ENCODE measurements at places on chromosomes 4 and X. TPM values are rescaled to one million over a fixed set of nuclear protein-coding genes. Genes with fewer than 3 reads are reported as not detected.

GRCh38 chr4:165394275-165394674, 15.5 kb downstream of the CPE start:
- no peak for ATAC-seq

GRCh38 chrX:38327775-38328081, 419 bp upstream of the RPGR start:
- ATAC-seq, result no peak

DNA sequence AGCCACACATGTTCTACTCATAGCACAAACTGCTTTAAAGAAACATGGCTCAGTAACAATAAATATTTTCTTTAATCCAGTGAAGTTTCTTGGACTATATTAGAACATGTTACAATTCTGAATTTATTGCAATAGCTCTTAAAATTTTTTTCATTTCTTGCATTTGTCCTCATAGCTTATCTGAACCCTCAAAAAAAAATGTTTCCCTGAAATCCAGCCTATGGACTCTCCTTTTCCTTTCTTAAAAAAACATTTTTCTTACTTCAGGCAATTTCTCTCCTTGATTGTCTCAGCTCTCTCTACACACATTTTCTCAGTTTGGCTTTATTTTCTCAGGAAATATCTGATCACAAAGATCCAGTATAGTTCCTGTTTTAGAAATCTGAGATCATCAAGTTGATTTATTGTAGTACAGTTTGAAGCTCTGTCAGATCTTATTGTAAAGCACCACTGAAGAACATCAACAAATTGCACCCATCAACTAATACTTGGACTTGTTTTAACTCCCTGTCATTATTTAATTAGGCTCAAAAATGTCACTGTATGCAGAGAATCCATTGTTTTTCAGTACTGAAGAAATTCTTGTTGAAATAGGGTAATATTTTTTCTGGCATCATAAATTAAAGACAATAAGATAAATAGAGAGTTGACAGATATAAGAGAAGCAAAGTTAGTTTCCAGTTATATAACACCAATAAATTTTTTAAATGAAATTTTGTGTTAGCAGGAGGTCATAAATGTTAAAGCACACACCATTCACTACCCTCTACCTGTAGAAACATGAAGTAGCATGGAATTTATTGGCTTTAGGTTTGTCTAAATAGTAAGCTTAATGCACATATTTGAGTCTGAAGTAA, 317.7 kb downstream of the ARHGAP24 start:
- ATAC-seq, result no peak

The SSX1 gene
- total RNA-seq, result not detected

- ATAC-seq, result no peak
These were observed 959.7 kb upstream of the LCORL start for GRCh38 chr4:18981234-18981615.

- ATAC-seq, result no peak
These were observed 71.9 kb downstream of the RBM47 start for GRCh38 chr4:40557736-40558135.

- peak; percentile 71 for ATAC-seq
These were observed 178.9 kb downstream of the MGST2 start for GRCh38 chr4:139844459-139845036.

DNA sequence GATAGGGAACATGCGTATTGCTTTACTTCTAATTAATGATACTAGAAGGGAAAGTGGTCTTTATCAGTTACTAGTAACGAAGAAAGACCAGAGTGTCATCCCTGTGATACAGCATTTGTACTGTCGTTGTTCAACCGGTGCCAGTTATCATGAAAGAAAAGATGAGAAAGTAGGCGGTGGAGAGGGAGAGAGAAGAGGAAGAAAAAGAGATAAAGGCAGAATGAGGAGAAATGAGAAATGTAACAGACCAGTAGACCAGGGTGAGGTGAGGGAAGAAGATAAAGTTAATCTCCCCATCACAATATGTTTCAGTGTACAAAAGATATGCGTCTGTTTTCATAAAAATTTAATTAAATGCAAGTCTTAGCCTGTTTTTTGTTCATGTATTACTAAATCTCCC, 135.2 kb upstream of the HPGD start:
- ATAC-seq, result no peak

DNA sequence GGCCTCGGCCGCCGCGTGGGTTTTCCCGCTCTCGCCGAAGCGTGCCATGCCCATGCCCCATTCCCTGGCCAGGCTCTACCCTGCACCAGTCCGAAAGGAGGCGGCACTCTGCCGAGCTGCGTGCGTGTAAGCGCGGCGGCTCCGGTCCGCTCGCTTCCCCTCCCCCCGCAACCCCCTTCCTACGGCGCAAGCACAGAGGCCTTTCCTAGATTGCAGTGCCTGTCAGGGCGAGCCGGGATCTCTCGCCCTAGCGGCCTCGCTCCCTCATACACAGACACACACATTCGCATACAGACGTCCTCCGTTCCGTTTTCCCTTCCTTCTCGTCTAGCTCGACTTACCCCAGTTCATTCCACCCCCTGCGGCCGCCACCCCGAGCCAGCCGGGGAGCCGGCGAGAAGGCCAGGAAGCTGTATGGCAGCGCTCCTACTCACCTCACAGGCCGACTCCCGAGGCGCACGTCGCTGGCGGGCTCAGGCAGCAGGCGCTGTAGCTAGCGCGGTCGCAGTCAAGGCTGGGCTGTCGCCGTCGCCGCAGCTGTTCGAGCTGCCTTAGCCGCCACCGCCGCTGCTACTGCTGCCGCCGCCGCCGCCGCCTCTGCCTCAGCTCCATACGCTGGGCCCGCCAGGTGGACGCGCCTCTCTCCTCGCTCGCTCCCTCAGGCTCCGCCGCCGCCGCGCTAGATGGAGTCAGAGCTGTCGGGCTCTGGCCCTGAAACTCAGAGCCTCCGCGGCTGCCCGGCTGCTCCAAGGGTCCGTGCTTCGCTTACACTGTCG, 615 bp downstream of the NEXMIF start:
- ATAC-seq, result peak; percentile 70

The ARHGAP24 gene
- total RNA-seq, result not detected

DNA sequence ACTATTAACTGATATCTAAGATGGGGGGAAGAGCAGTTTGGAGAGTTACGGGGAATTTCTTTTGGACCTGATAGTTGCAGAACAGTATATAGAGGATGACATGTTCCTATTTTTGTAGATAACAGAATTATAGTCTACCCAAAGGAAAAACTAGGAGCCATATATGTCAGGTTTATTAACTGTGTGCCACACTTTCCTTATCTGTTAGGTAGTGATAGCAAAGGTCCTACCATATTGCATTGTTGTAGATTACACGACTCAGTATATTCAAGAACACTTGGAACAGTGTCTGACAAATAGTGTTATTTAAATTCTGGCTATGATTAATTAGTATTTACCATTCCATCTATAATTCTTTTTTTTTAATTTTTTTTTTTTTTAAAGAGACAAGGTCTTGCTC, 175.3 kb downstream of the NR3C2 start:
- ATAC-seq, result no peak

The TLR3 gene
- not detected for total RNA-seq

DNA sequence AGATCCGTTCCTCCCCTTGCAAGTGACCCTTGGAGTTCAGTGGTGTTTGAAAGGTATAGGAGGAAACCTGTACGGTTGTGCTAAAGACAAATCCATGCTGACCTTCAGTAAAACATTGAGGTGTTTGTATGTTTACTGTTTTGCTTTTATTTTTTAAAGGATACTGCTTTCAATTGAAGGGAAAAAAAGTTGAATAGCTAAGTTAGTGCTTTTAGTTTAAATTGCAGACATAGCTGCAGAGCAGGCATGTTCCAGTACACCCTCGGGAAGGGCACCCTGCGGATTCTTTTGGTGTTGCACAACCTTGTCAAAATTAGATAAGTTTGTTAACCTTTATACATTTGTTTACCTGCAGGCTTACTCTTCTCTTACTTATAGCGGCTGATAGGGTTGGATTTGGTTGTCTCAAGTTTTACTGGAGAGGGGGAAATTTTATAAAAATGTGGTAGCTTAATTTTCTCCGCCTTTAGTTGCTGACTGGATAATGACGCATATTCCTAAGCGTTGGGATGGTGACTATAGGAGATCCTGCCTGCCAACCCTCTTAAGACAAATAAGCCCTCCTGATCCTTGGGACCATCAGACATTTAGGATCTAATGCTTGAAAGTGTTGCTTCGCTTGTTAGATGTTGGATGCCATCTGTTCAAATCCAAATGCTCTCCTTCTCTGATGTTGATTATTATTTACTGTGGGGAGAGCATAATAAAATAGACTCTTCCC, 2.0 kb downstream of the RAPGEF2 start:
- no peak for ATAC-seq

GRCh38 chr4:168623011-168623410, 126.2 kb downstream of the PALLD start:
- no peak for ATAC-seq

DNA sequence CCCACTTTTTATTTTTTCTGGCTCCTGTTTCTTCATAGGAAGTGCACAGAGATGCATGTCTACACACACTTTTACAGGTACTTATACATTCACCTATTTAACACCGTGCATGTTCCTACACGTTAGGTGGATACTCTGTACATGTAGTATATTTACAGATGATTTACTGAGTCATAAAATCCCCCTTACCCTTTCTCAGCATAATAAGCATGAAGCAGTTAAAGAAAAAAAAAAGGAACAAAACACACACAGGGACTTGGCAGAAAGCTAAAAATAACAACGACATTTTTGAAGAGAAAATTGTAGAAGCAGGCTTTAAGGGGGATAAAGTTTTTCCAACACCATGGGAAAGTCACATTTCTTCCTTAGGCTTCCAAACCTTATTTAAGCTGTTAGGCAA, 96.4 kb upstream of the IQCM start:
- no peak for ATAC-seq

DNA sequence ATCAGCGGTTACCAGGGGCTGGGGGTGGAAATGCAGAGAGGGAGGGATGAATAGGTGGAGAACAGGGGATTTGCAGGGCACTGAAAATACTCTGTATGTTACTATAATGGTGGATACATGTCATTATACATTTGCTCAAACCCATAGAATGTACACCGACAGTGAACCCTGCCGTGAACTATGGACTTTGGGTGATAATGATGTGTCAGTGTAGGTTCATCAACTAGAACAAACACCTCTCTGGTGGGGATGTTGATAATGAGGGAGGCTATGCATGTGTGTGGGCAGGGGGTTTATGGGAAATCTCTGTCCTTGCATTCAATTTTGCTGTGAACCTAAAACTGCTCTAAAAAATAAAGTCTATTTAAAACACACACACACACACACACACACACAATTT, 11.5 kb downstream of the HPSE start:
- ATAC-seq, result no peak

- peak; percentile 42 for ATAC-seq
These were observed 275.5 kb downstream of the PPARGC1A start for GRCh38 chr4:23614284-23614892.

DNA sequence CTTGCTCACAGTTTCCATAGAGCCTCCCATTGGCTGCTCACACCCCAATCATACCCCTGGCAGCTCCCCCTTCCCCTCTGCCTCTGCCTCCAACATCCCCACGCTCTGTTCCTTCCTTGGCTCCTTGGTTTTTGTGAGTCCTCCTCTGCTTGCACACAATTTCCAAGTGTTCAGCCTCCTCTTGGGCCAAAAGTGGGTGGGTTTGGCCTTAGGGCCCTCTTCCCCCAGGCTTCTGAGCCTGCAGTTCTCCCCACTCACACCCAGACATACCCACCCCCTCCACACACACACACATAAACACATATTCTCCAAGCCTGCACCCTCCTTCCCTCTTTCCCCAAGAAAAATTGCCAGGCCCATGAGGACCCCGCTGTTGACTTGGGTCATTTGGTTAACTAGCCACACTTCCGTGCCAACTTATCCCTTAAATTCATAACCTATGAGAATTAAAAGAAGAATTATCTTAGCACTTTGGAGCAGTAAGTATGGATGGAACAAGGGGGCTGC, 4.5 kb downstream of the APLN start:
- ATAC-seq, result no peak

- ATAC-seq, result no peak
These were observed 119.8 kb downstream of the AMELX start for GRCh38 chrX:11412715-11413623.

DNA sequence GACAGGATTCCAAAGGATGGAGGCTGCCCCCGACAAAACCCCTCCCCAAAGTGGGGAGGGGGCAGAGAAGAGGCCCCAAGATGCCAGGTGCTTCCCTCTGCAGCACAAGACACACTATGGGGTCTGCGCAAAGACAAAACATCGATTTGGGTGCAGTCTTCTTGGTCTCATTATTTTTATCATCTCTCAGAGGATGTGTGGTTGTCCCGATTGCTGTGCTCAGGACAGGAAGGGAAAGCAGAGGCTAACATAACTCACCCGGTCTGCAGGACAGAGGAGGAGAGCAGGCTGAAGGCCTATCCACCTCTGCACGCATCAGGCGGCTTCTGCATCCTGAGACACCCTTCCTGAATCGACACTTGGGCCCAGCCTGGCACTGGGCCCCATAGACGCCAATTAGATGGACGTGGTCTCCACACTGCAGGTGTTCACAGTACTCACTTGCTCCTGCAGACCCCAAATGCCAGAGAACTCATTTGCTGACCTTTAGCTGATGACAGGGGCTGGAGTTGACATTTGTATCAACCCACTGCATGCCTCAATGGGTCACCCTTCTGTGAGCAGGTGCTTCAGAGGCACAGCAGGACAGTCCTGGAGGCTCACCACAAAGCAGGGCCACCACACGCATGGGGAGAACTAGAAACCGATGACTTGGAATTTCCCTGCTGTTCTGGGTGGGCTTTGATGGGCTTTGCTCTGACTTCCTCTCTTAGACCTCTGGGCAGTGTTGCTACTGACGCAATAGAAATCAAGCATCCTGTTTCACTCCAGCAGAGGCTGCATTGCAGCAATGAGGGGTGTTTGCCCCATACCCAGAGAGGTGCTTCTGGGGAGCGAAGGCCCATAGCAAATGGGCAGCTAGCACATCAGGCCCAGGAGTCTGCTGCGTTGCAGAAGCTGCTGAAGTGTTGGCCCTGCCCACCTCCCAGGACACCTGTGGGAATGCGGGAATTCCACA, 96.3 kb upstream of the ENPP6 start:
- no peak for ATAC-seq

DNA sequence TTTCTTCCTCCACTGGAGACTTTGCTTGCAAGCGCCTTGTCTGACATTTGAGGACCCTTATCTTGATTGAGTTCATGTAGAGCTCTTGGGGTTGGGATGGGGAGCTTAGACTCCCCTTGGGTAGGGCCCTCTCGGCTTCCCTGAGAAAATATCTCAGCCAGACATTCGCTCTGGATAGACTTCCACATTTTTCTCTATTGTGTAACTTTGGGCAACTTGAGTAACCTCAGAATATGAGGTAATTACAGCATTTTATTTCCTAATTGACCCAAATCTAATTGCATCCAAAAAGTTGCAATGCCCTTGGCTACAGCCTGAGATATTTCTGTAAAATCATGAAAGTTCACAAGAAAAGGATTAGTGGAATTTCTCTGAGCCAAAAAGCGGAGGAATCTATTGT, 102.8 kb upstream of the MXRA5 start:
- no peak for ATAC-seq

The S100G gene
- total RNA-seq, result not detected

All from activated T-helper 17 cell treated with anti-CD3 and anti-CD28 coated beads, Interleukin-2, amount 50 U/mL, for 72 hours (primary cell).